ENCODE measurements at places on chromosomes 7 and 10.

- no peak for DNase-seq
Observed at GRCh38 chr7:4042402-4043045, 639.6 kb upstream of the FOXK1 start.

- no peak for DNase-seq
Observed at GRCh38 chr7:30470163-30470770, 8.3 kb downstream of the NOD1 start.

DNA sequence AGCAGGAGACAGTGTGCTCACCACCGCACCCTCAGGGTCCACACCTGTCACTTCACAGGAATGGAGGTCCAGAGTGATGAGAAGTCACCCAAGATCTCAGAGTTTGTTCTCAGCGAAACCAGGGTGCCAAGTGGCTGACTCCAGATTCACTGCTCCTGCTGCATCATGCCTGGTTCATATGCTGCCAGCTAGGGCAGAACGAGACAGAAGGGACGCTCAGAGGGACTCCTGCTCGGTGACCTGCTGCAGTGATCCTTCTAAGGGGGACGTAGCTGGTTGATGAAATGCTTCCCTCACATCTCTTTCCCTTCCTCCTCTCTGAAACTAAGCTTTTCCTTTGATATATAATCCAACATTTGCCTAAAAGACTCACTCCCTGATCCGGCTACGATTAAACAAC lies 248.5 kb downstream of the SFMBT2 start:
- no peak for DNase-seq

- no peak for DNase-seq
Observed at GRCh38 chr7:46454816-46455215, 533.7 kb upstream of the IGFBP3 start.

DNA sequence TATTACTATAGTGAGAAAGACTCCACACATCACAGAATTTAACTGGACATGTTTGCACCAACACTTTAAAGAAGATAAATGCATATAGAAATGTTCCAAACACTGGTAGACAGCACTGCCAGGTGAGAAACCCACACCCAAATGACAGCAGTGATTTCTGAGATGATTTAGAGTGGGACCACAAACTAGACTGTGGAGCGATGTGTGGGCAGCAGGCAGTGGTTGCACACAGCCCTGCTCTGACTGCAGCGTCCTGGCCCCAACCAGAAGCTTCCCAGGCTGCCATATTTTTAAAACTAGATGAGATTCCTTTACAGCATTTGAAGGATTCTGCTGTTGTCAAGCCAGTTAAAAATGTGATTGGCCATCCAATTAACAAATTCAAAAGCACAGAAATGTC lies 47.7 kb upstream of the COMMD3 start:
- no peak for DNase-seq

- DNase-seq: no peak
Observed at GRCh38 chr7:102933763-102934162, 21.0 kb downstream of the LRRC17 start.

DNA sequence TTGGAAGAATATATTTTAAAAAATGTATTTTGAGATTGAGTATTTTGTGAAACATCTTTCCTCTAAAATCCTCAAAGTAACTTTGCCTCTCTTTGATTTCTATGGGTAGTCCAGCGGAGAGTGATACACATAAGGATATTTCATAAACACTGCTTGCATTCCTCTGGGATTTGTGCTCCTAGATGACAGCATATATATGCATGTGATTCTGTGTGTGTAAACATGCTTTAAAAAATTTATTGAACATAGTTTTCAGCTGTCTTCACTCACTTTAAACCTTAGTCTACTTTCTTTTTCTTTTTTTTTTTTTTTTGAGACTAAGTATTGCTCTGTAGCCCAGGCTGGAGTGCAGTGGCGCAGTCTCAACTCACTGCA lies 84.6 kb downstream of the KAT6B start:
- no peak for DNase-seq

DNA sequence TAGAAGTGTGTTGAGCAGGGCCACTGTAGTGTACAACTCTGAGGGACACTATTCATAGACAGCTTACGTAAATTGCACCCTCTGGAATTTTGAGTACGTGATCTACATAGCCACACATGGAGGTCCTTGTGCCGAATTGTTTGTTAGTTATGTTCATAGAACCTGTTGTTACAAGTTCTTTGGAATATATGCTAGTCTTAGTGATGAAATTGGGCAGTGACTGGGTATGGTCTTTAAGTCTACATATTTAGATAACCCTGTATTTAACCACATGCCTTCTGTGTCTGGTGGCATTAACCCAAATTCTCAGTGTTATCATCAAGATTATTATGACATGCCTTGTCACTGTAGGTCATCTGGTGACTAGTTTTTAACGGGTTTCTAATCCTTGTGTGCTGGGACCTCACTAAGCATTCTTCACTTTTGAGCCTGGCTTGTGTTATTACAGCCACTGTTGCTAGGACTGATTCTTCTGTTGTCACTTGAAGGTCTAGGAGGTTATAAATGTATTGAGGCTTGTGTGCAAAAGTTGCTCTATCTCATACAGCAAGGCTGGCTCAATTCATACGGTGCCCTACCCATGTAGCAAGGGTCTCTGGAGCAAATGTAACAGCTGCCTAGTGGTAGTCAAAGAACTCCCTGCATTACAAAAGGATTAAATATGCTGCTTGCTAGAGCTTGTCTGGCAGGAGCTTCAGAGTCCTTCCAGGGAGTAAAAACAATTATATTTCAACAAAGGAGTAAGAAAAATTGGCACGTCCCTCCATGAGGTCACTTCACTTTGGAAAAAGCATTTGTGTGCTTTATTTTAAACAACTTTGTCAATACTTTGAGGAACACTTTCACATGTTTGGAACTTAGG lies 65.4 kb downstream of the CDK14 start:
- DNase-seq: no peak

DNA sequence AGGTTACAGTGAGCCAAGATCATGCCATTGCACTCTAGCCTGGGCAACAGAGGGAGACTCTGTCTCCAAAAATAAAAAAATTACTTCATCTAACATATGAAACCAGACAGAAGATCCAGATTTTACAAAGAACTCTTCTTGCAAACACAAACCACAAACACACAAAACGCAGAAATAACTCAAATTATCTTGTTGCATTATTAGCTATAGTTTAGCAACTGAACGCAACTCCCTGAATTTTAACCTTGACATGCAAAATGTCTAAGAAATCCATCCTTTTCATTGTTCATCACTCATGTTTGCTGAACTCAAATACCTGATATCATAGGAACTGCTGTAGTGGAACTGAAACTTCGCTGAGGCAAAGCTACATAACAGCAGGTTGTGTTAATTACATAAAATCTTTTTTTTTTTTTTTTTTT lies 64.1 kb downstream of the MICU1 start:
- DNase-seq: no peak

DNA sequence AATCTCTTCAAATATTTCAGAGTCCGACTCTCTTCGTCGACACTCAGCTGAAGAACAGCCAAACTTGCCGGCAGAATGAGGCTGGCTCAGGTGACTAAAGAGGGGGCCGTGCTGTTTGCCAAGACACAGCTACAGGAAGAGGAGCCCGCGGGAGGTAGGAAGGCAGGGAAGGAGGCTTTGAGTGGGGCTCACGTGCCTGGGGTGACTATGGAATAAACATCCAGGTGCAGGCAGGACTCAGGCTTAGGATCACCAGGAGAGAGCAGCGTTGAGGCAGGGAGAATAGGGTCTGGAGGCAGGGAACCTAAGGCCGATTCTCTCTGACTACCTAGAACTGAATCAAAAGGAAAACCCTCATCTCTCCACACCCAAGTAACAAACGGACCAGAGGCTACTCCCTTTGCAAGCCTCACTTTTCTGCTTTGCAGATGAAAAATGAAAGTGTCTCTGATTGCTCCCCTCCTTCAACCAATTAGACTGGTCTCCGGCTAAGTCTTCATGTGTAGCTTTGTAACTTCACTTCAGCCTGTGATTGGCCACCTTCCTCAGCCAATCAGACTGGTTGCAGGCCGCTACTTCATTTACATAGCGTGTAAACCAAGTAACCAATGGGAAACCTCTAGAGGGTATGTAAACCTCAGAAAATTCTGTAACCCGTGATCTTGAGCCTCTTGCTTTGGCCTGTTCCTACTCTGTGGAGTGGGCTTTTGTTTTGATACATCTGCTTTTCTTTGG lies 19.7 kb upstream of the BNIP3 start:
- DNase-seq: no peak

- DNase-seq: no peak
Observed at GRCh38 chr10:11705722-11706121, 36.5 kb upstream of the ECHDC3 start.

GRCh38 chr10:8873310-8873709 lies 818.8 kb downstream of the GATA3 start:
- DNase-seq: no peak

- no peak for DNase-seq
Observed at GRCh38 chr7:130112093-130112492, 41.8 kb downstream of the KLHDC10 start.

GRCh38 chr7:35707422-35707821 lies 12.5 kb upstream of the HERPUD2 start:
- DNase-seq: no peak
